ENCODE measurements at places on chromosomes 6 and 20. TPM values are rescaled to one million over a fixed set of nuclear protein-coding genes. Genes with fewer than 3 reads are reported as not detected.
A peak's percentile ranks its signal among the peaks of the same experiment; 100 is the strongest.

GRCh38 chr20:11331096-11331495 lies 586.6 kb upstream of the BTBD3 start:
- DNase-seq = no peak

The RAET1L gene
- not detected for total RNA-seq

- no peak for DNase-seq
Measured at GRCh38 chr6:164749221-164750064, 560.0 kb downstream of the C6orf118 start.

DNA sequence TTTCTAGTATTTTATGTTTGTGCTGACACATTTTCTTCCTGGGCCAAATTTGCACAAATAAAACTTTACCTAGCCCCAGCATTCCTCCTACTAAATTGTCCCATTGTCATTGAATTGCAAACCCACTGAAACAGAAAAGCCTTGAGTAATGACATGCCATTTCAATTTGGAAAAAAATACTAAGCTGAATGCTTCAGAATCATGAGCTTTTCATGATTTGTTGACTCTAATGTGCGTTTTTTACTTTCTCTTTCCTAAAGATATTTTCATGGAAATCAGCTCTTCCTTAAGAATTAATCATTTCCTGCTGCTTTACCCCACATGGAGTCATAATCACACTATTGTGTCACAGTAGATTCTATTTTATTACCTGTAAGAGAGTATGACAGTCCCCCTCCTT lies 47.4 kb downstream of the TRDN start:
- DNase-seq = no peak

The IFNGR1 gene
- total RNA-seq = 39.1 TPM

- DNase-seq = no peak
Measured at GRCh38 chr6:102680413-102680812, 1286.9 kb downstream of the GRIK2 start.

DNA sequence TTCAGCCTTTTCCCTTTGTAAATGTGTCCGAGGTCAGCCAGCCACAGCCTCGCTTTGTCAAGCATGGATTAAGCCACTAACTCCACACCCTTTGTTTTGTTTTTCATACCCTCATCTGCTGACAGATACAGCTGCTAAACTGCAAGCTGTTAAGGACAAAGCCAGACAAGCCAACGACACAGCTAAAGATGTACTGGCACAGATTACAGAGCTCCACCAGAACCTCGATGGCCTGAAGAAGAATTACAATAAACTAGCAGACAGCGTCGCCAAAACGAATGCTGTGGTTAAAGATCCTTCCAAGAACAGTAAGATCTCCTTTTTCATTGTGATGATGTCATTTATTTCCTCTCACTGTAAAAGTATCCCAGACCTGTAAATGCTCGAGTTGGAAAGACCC lies 269.3 kb downstream of the ARHGAP18 start:
- DNase-seq = peak; percentile 3

DNA sequence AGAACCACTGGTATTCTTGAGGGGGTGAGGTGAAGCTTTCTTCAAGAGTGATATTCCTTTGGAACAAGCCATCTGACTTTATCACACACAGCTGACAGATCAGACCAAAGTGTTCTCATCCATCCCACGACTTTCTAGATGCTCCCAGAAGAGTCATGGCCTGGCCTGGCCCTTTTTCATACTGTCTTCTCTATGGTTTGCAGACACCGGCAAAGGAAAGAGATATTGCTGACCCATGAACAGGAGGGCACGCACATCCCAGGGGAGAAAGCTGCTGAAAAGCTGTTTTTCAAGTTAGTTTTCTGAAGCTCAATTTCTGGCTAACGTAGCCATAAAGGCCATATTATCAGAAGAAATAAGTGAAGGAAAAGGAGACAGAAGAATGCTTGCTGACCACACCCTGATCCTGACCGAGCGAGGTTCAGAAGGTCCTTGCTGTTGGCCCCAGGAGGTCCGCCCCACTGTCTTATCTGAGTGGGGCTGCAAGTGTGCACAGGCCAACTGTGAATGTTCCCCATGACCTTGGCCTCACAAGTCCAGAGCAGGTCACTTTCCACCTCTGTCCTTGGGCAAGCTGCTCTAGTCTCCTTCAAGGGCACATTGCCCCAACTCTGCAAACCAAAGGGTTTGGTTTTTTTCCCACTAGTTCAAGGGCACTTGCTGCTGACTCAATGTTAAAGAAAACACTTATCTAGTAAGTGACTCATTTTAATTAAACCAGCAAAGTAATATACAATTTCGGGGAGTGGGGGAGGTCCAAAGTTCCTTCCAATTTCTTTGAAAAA lies 2.0 kb downstream of the ACSS1 start:
- no peak for DNase-seq

All from H4 (cell line).